Stomach (tissue), 19 donors: ENCODE measurements at places on chromosomes 1 and 21. TPM values are rescaled to one million over a fixed set of nuclear protein-coding genes. Genes with fewer than 3 reads are reported as not detected.

CTH gene
- total RNA-seq, result 7.8 TPM

EXOC8 gene
- total RNA-seq, result 16.5 TPM

AADACL4 gene
- not detected for total RNA-seq

TSPAN1 gene
- 66.1 TPM for total RNA-seq

OR2L2 gene
- total RNA-seq, result not detected

PTGFRN gene
- total RNA-seq, result 47.2 TPM

CGN gene
- 126 TPM for total RNA-seq

UBXN10 gene
- total RNA-seq, result 8.0 TPM

B3GALT2 gene
- total RNA-seq, result not detected

AMIGO1 gene
- total RNA-seq, result 3.5 TPM

OR2L8 gene
- total RNA-seq, result not detected

COL9A2 gene
- total RNA-seq, result 16.3 TPM

TSSK3 gene
- total RNA-seq, result not detected

CDC42SE1 gene
- 30.4 TPM for total RNA-seq

CFHR3 gene
- 0.73 TPM for total RNA-seq

- peak; percentile 60 for DNase-seq
Measured at GRCh38 chr1:206734499-206735142, 36.0 kb upstream of the IL19 start.

DNA sequence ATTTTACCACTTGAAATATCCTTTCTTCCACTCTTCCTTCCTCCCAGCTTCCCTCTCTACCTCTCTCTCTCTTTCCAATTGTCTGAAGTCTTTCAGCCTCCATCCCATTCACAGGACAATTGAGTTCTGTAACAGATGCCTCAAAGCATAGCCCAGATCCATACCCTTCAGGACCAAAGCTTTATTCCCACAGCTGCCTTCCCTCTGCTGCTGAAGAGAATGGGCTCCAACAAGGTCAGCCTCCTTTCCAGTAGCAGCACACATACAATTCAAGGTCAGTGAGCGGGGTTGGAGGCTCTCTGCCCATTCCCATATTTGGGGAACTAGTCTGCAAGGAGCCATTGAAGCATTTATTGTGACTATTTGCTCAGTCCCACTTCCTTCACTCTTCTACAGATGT, 179.9 kb downstream of the DPYD start:
- DNase-seq, result no peak

- DNase-seq, result peak; percentile 84
Measured at GRCh38 chr1:160400646-160401486, 502 bp downstream of the VANGL2 start.

DNA sequence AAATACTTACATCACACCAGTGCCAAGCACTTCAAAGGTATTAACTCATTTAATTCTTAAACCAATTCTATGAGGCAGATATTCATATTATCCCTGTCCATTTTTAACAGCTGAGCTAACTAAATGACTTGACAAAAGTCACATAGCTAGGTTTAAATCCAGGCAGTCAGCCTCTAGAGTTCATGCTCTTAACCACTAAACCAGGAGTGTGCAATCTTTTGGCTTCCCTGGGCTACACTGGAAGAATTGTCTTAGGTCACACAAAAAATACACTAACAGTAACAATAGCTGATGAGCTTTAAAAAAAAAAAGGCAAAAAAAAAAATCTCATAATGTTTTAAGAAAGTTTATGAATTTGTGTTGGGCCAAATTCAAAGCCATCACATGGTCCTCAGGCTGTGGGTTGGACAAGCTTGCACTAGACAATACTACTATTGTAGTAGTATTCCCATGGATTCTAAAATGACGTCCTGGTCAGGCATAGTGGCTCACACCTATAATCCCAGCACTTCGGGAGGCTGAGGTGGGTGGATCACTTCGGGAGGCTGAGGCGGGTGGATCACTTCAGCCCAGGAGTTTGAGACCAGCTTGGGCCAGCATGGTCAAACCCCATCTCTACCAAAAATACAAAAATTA, 10.0 kb downstream of the UBR4 start:
- no peak for DNase-seq

- no peak for DNase-seq
Measured at GRCh38 chr1:202982715-202983430, 15.8 kb upstream of the CYB5R1 start.

- no peak for DNase-seq
Measured at GRCh38 chr1:31623365-31623764, 5.9 kb downstream of the HCRTR1 start.

GRCh38 chr1:233617025-233617424, 3.1 kb downstream of the KCNK1 start:
- DNase-seq, result no peak

DNA sequence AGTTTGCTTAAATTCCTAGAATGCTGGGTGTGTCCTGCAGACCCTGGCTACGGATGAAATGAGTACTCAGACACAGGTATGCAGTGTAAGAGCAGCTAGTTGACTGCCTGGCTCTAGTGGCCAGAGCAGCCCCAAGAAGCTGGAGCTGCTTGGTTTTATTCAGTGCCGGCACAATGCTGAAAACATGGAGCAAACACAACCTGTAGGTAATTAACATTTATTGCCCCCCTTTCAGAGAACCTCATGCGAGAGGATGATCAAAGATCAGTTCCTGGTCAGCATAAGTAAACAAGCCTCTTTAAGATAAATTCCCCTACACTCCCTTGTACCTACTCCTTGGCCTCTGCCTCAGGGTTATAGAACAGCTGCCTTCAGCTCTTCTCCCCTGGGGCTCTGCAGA, 43.2 kb downstream of the MRPS6 start:
- DNase-seq, result no peak

GRCh38 chr1:18608534-18608933, 22.1 kb upstream of the PAX7 start:
- no peak for DNase-seq

GRCh38 chr21:21165063-21165645, 166.9 kb downstream of the NCAM2 start:
- no peak for DNase-seq

GRCh38 chr1:110829955-110830553, 42.9 kb upstream of the CD53 start:
- no peak for DNase-seq

- DNase-seq, result no peak
Measured at GRCh38 chr1:244231193-244231571, 180.1 kb downstream of the ZBTB18 start.

DNA sequence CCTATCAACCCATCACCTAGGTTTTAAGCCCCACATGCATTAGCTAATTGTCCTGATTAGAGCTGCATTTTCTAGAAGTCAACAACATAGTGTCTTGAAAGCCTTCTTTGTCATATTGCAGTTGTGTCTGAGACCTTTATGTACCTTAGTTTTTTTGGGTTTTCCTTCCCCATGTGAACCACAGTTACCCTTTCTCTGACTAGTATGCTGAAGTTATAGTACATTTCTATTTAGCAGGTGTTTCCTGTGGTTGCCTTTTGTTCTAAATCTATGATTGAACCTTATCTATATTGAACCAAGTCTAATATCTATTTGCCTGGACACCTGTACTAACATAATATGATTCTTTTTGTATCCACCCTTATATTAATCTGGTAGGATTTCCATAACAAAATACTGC, 135.6 kb downstream of the ST6GALNAC3 start:
- no peak for DNase-seq

DNA sequence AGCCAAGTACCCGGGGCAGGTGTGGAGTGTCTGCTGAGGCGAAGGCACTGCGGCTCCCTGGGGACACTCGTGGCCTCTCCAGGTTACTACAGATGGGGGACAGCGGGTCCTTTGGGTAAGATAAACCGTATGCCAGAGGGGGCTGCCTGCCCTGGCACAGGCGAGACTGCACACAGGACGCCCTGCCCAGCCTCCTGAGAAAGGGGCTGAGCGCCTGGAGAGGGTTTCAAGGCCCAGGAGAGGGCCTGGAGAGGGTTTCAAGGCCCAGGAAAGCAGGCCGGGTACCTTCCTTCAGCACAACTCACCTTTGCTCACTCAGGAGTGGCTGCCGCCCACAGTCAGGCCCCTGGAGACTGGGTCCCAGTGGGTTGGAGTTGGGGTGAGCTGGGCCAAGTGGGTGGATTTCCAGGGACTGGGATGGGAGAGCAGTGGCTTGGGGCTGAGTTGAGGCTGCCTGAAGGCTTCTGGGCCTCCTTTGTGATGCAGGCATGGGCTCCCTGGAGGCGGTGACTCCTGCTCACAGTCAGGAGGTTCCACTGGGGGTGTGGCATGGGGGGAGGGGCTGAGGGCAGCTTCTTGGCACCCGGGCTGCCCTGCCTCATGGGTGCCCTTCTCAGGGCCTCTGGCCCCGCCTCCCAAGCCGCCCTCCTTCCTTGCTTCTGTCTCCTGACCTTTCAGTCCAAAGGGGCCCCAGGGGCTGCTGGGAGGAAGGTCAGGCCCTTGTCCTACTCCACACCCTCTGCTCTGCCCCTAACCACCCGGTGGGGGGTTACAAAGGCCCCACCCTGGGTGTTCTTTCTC, at the start of gene MMEL1:
Gene MMEL1 (minus strand): TSS at position 456 of the 801 bp plus-strand sequence. CDS start 3,532 bp downstream, outside the sequence.
- DNase-seq, result no peak

- DNase-seq, result no peak
Measured at GRCh38 chr1:109388884-109389637, 8.7 kb downstream of the SORT1 start.

- DNase-seq, result no peak
Measured at GRCh38 chr1:21299780-21300395, 9.6 kb upstream of the ECE1 start.

GRCh38 chr1:1462318-1462966, 9.1 kb upstream of the ATAD3B start:
- peak; percentile 76 for DNase-seq

DNA sequence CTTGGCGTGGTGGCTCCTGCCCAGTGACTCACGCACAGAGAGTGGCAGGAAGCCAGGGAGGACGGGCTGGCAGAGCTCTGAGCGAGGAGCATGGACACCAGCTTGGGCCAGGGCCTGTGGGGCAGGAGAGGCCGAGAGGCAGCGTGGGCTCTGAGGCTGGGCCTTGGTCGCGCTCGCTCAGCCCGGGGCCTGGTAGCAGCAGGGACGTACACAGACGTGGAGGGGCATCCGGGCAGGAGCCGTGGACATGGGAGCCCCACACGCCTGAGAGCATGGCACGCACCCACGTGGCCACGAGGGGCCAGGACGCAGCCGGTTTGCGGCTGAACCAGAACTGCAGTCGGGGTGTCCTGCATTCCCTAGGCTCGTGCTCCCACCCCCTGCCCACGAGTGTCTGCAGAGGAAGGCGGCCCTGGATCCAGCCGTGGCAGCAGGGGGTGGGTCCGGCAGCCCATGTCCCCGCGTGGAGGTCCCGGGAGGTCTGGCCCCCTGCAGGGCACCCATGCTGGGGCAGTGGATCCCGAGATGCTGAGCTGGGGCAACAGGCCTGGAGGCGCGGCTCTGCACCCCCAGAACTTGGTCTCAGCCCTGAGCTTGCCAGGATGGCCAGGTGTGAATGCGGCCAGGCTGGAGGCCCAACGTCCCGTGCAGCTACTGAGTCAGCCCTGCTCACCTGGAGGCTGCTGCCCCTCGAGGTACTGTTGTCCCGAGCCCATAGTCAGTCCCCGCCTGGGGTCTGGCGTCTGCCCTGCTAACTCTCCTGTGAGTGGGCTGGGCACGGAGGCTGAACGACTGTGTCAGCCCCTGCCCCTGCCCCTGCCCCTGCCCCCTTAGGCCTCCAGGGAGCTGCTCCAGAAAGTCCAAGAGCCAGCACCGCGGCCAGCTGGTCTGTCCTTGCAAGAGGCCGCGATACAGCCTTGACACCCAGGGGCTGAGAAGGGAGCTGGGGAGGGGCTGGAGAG, 61.6 kb downstream of the SLX9 start:
- DNase-seq, result peak; percentile 60

DNA sequence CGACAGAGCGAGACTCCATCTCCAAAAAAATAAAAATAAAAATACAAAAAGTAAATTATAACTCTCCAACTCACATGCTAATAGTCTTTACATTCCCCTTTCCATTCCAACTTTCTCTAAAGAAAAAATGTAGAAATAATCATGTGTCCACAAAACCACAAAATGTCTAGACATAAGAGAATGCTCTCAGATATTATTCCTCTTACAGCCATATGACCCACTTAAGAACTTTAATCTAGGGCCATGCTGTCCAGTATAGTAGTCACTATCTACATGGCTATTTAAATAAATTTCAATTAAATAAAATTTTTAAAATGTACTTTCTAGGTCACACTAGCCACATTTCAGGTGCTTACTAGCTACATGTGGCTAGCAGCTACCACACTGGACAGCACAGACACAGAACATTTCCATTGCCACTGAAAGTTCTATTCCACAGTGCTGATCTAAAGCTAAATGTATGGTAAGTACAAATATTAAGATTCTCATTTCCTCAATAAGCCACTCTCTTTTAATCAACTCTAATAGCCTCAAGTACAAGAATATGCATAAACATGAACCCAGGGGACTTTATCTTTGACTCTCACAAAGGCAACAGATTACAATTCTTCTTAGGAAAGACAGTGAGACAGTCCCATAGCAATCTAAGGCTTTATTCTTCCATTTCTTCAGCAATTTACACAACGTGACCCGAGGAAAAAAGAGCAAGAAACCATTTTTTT, 138.6 kb downstream of the RERE start:
- no peak for DNase-seq

- no peak for DNase-seq
Measured at GRCh38 chr21:45125357-45125756, 51.0 kb downstream of the ADARB1 start.

GRCh38 chr1:14773396-14774025, 175.0 kb downstream of the KAZN start:
- DNase-seq, result no peak

GRCh38 chr1:162161916-162162550, 92.5 kb downstream of the NOS1AP start:
- no peak for DNase-seq

DNA sequence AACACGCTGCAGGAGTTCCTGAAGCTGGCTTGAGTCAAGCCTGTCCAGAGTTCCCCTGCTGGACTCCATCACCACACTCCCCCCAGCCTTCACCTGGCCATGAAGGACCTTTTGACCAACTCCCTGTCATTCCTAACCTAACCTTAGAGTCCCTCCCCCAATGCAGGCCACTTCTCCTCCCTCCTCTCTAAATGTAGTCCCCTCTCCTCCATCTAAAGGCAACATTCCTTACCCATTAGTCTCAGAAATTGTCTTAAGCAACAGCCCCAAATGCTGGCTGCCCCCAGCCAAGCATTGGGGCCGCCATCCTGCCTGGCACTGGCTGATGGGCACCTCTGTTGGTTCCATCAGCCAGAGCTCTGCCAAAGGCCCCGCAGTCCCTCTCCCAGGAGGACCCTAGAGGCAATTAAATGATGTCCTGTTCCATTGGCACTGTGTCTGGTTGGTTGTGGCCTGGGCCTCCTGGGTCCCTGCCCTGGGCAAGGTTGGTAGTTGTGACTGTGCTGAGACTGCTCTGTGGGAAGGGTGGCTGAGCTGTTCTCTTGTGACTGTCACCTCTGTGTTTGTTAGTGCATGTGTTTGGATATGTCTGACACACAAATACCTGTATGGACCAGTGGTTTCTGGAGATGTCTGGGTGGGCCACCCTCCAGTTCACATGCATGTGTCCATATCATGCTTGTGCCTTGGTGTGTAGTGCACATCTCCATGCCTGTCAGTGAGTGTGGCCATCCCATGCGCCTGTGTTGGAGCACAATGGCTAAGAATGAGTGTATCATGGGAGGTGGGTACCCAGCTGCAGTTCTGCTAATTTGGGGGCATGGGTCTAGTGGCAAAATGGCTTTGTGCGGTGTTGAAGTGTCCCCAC, 1.4 kb downstream of the SH3BGRL3 start:
- no peak for DNase-seq
